ENCODE measurements at places on chromosomes 5 and 9. TPM values are rescaled to one million over a fixed set of nuclear protein-coding genes. Genes with fewer than 3 reads are reported as not detected.

DNA sequence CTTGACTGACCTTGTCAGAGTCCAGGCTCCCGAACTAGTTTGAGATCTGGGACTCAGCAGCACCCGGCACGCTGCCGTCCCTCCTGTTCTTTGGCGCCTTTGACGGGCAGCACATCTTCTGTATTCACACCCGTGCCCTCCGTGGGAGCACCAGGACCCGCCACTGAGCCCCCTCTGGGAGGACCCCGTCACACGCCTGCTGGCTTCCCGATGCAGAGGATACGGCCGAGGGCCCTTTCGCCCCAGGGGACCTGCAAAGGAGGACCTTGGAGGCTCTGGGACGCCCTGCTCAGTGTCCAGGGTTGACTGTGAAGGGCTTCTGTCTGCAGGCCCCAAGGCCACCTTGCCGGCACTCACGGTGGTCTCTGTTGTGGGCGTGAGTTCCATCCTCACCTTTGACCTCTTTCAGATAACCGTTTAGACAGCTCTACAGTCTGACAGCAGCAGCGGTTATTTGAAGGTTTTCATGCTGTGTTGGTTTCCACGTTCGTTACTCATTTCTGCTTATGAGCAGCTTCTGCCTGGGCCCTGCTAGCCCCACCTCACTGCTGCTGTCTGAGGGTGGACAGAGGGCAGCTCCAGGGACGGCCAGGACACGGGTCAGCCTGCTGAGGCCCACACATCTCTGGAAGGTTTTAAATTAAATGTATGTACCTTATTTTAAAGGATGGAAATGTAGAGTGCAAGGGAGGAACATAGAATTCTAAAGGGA is 12.6 kb upstream of the EXOC3 start:
- no peak for DNase-seq

- DNase-seq = no peak
Observed at GRCh38 chr9:105670315-105670714, 8.1 kb downstream of the TAL2 start.

GRCh38 chr5:66168226-66168625 is 24.1 kb downstream of the SREK1 start:
- no peak for DNase-seq

- no peak for DNase-seq
Observed at GRCh38 chr9:35754264-35754663, at the start of gene MSMP. TSS of gene MSMP (minus strand) at chr9:35754276. CDS start at chr9:35754129, 147 bp downstream.

Gene BASP1
- 273 TPM for total RNA-seq

Gene LCN2
- not detected for total RNA-seq

DNA sequence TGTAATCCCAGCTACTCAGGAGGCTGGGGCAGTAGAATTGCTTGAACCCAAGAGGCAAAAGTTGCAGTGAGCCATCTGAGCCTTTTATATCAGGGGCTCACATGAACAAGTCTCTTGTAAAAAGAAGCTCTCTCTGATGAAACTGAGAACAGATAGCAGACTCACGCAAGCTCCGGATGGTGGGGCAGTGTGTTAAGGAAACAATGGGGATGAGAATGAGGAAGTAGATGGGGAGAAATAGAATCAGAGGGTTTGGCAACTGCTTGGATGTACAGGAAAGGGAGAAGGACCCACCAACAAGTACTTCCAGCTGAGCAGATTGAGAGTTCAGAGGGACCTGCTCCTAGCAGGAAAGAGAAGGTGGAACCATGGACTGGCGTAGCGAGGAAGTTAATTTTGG is 18.6 kb downstream of the TMEM252 start:
- no peak for DNase-seq

DNA sequence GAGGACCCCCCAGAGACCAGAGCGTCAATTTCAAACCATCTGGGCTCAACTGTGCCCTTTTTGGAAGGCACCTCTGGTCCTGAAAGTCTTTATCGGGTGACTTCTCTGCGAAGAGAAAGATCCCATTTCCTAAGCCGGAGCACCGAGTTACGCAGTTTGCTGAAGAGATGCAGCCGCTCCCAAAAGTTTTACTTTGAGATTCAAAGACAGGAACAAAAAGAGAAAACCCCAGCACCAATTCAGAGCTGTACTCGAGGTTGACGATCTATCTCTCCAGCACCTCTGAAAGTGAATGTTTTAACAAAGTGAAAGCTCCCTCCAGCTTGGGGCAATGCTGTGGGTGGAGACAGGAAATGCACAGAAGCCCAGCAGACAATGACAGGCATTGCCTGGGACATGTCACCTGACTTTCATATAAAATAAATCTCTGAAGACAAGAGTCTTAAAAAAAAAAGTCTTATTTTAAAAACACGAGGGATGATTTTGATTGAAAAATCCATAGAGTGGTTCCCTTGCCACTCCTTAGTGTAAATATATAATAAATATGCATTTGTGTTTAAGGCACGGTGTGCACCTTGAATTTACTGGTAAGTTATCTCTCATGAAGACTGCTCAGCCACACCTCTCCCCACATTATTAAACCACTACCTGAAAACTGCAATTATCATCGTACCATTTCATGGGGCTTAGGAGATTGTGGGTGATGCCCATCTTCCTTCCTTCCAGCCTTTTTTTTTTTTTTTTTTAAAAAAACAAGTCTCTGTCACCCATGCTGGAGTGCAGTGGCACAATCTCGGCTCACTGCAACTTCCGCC is 79.9 kb downstream of the FNBP1 start:
- DNase-seq = peak; percentile 36

Gene PRKAA1
- 70.3 TPM for total RNA-seq

DNA sequence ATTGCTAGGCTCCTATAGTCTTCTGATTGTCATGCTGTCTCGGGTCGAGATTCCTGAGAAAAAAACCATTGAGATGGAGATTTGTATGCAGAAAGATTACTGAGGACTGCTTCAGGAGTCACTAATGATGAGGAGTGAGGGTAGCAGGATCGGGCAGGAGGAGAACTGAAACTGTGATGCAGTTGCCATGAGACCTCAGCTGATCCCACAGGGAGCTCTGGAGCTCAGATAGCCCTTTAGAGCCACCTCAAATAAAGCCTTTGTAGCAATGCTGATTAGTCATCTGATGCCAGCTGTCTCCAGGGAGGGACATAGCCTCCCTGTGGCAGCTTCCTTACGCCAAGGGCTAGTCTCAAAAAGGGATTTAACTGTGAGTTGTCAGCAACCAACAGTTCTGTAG is 256.9 kb downstream of the DMAC1 start:
- DNase-seq = no peak

GRCh38 chr5:104347119-104347708 is 784.6 kb upstream of the NUDT12 start:
- DNase-seq = peak; percentile 19

DNA sequence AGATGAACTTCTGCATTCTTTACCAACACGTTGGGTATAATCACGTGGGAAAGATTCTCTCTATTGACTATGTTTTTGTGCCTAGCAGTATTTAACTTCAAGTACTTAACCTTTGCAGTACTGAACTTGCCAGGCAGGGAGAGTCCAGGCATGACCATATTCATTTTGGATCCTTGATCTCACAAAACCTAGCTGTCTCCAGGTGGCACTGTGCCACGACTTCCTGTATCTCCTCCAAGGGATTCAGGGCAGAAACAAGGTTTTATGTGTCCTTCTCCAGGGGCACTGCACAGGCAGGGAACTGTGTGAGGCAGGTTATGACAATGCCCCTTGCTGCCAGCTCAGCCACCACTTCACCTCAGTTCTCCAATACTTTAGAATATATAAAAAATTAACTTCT is 11.7 kb upstream of the IFNA5 start:
- no peak for DNase-seq

Gene PALM2AKAP2
- total RNA-seq = 61.3 TPM

DNA sequence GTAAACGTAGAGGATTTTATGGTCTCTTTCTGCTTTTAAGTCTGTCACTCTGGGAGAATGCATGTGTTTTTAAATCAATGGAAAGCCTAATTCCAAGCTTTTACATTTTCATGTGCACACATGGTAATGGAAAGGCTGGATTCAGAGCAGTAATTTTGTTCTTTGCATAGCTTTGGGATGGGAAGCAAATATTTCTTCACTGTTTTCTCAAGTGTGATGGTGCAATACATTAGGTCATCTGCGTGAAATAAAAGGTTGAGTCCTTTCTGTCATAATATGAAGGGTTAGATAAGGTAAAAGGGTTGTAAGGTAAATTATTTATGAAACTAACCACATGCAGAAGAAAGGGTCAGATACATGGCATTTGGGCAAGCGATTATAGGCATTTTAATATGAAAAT is 88.2 kb upstream of the NR3C1 start:
- DNase-seq = no peak

Gene CFAP90
- 0.84 TPM for total RNA-seq

GRCh38 chr9:82593501-82593900 is 469.4 kb downstream of the RASEF start:
- DNase-seq = no peak

Gene RNF183
- total RNA-seq = not detected

- no peak for DNase-seq
Observed at GRCh38 chr5:178440181-178440580, 150.0 kb downstream of the COL23A1 start.
